T-helper 17 cell (primary cell): ENCODE measurements at places on chromosomes 7 and 10.

GRCh38 chr10:123549761-123550454 lies 116.2 kb upstream of the GPR26 start:
- no peak for DNase-seq

GRCh38 chr7:26629696-26630095 lies 234.7 kb downstream of the SKAP2 start:
- DNase-seq: no peak

GRCh38 chr10:98414932-98415730 lies at the start of gene PYROXD2:
Gene PYROXD2 (minus strand): TSS chr10:98415182. CDS start chr10:98415135, 47 bp downstream.
- peak; percentile 24 for DNase-seq

- DNase-seq: no peak
Measured at GRCh38 chr7:152000191-152000590, 25.3 kb upstream of the GALNT11 start.

DNA sequence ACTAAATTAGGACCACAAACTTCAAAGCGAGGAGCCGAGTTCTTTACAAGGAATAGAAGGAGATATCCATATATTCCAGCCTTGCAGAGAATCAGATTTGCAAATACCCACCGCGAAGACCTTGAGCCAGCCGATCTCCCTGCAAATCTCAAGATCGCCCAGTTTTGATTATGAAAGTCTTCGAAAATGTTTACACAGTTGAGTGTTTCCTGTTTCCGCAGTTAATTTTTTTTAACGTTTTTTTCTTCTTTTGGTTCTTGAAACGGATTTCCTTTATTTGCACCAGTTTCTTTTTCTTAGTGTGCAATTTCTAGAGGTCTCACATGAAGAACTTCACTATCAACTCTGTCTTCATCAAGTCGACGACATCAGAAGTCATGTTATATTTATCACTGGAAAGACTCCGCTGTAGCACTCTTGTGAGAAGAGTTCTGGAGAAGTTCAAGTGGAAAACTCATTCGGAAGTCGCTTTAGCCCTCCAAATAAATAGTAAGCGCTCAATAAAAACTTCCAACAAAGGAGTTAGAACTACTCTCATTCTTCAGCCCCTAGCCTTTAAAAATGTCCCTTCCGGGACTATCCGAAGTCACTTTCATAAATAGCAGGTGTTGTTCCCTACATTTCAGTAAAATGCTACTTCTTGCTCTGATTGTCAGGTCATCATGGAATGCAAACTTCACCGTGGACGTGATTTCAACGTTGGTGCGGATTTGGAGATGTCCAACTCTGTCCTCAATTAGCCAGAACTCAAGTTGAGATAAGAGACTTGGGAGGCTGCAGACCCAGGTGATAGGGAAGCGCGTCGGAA lies 11.9 kb upstream of the SPAG6 start:
- DNase-seq: no peak

- no peak for DNase-seq
Measured at GRCh38 chr7:152140560-152140959, 115.1 kb downstream of the GALNT11 start.

DNA sequence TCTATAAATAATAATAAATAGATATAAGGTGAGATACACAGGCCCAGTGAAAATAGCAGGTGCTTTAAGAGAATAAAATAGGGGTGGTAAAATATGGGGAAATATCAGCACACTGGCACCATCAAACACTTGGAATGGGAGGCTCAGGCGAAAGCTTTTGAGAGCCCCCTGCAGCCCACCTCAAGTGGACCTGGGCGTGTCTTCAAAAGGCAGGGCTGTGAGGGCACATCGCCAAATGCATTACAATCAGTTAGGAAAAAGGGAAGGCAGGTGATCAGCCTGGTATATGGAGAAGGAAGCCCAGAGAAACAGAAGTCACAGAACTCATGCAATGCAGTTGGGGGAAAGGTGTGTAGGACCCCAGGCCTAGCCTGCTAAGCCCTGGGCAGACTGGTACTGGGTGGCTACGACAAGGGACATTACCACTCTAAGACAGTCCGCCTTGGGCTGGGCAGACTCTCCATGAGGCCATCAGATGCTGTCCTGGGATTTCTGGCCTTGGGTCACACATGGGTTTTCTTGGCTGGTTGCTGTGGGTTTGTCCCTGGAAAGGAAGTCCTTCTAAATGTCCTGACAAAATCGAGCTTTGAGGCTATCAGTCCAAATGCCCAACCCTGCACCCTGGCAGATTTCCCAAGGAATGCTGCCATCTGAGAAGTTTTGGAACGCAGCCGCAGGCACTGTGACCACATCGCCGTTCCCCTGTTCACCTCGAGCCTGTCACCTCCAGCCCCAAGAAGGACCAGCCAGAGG lies 330.6 kb downstream of the GRID1 start:
- DNase-seq: no peak

DNA sequence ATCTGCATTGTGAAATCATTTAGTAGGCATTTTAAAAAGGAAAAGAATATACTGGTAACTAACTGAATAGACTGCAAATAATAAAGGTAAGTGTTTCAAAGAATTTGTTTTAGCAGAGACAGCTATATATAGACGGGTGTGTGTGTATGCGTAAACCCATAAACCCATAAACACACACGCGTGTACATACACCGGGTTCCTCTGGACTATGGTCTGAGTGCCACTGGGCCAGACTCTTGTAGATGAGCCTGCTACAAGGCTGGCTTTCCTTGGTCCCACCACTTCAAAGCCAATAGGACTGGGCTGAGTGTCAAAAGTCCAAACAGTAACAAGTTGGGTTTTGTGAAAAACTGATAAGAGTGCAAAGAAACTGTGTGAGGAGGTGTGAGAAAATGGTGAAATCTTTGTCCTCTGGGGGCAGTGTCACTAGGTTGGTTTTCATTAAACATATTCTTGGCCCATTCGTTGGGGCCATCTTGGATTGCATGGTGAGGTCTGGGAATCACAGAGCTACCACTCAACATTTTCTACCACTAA lies 39.8 kb downstream of the GNA12 start:
- DNase-seq: no peak

DNA sequence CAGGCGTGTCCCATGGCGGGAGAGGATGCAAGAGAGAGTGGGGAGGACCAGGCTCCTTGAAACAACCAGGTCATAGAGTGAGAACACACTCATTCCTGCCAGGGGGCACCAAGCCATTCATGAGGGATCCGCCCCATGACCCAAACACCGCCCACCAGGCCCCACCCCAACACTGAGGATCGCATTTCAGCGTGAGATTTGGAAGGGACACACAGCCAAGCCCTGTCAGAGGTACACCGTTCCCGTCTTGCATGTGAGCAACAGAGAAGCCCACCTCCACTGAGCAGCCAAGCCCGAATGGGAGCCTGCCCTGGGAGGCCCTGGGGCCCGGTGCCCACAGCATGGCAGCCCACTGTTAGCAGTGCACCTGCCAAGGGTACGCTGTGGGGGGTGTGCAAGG lies 7.9 kb upstream of the ARPC1B start:
- no peak for DNase-seq

DNA sequence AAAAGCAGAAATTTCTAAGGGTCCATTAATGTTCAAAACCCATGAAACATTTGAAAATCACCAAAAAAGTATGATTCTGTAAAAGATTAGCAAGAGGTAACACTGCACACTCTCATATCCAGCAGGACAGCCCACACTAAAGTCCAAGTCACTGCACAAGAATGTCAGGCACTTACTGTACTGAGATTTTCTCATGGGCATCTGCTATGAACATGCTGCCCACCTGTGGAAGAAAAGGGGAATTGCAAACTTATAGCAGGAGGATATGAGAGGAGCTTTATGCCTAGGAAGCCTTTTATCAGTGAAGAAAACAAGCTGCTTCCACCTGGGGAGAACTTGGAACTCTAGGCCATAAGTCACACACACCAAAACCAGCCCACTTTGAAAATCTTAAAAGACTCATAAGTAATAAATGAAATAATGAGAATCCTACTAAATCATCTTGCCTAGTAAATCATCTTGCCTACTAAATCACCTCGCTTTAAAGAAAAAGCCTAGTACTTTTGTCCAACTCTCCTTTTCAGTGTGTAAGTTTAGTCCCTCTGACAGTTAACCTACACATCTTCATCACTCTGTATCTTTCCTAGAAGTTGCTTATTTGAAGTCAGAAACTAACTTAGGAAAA lies 46.1 kb downstream of the ARMH3 start:
- DNase-seq: peak; percentile 8

DNA sequence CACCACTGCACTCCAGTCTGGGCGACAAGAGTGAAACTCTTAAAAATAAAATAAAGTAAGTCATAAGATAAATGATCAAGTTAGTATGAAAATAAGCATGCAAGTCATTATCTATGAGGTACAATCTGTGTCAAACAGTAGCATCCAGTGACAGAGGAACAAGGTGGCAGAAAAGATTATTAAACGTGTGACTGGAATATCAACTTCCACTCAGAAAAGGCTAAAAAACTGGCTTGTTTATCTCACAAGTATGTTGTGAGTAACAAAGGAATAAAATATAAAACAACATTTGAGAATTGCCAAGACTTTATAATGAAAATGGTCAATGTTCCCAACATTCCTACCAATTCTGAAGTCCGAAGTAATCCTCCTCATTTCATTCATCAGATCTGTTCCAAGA lies 30.3 kb downstream of the ITGB1 start:
- DNase-seq: no peak

DNA sequence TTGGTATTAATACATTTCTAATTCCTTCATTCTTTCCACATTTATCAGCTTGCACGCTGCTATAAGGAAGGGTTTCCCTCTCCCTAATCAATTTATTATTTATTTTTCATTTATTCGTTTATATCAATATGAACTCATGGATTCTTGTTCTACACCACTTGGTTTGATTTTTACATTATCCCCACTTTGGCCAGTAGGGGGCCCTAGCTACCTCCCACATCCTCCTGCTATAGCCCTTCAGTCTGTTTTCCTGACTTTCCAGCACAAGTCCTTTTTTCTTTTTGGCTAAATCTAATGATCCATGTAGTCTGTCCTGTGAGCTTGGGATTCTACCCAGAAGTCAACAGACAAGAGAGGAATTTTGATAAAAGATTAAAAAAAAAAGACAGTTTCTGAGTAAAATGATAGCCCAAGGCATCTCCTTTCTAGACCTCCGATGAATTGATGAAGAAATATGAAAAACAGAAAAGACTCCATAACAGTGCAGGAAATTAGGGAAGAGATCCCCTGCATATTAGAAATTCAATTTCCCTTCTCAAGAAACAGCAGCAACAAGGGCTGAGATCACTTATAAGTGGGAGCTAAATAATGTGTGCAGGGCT lies 47.7 kb downstream of the LYZL2 start:
- no peak for DNase-seq

DNA sequence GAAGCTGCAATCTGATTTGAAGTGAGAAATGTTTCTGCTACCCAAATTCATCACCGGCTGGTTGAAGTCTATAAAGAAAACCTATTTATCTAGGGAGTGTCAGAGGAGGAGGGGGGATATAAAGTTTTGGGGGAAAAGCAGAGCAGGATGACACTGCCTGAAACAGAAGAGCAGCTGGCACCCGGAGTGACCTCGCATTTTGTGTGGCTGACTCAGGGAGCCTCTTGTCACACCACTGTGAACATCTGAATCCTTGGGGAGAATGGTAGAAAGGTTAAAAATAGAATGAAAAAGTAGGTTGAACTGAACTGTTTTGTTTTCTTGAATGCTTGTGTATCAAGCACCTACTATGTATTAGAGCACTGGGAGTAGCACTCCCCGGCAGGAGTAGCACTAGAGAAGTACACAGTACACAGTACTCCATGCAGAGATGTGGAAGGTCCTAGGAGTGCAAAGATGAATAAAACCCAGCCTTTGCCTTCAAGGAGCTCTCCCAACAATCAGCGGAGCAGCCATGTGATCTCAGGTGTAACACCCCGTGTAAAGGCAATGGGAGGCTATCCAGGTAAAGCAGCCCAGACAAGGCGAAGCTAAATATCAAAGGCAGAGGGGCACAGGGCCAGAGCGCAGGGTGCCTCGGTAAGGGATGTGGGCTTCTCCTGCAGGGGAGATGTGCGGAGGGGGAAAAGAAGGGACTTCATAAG lies 13.5 kb downstream of the CRTAC1 start:
- DNase-seq: no peak

GRCh38 chr7:41974870-41975557 lies 262.0 kb downstream of the GLI3 start:
- no peak for DNase-seq

- DNase-seq: no peak
Measured at GRCh38 chr7:16744518-16745250, 8.9 kb upstream of the TSPAN13 start.
